ENCODE measurements at places on chromosomes 5 and 9.

GRCh38 chr9:32344551-32345182 lies 39.8 kb upstream of the ACO1 start:
- DNase-seq = no peak

DNA sequence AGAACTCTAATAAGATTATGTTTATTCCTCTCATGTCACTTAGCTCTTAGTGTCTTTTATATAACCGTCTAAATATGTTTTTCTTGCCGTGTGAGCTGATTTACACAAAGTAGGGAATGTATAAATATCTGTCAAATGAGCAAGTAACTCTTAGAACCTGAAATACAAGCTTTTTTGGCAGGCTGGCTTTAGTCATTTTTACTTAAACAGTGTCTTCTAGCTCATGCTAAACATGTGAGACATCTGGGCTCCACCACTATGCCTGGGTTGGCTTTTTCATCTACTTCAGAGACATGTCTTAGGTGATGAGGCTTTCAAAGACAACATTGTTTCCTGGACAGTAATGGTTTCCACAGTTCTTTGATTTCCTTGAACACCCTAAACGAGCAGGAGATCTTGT lies 137.2 kb upstream of the ZNF608 start:
- DNase-seq = no peak

- DNase-seq = no peak
Observed at GRCh38 chr5:43215073-43215631, 23.1 kb downstream of the NIM1K start.

DNA sequence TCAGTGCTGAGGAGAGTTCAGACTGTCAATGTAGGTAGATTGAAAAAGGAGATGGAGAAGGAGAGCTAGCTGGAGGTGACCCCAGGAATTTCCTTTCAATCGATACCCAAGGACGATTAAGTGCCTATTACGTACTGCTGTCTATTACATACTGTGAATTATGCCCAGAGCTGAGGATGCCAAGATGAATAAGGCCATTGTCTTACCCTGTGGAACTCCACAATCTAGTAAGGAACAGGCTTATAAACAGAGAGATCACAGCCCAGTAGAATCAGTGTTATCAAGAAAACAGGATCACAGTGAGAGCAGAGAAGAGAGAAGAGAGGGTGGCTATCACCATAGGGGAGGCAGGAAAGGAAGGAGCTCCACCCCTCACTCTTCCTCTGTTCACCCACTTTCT lies 54.1 kb upstream of the PDE8B start:
- no peak for DNase-seq

DNA sequence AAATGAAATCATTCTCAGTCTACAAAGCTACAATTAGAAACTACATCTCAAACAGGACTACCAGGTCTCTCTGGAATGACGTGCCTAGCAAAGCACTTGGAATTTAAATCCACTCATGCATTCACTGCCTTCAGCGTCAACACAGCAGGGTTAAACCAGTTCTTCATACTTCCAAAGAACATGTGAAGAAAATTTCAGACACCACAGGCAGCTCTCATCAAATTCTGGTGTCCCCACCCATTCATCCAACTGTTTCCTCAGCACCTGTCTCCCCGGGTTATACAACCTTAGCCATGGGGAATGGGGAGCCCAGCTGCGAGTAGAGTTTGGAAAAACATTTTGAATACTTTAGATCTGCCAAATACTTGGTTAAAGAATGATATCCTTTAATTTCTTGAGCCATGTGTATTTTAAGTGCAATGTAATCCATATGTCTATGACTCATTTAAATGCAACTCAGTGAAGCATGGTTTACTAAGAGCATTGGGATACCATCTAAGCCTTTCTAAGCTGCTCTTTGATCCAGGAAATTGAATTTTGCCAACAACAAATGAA lies 17.5 kb downstream of the ADAM19 start:
- DNase-seq = no peak

DNA sequence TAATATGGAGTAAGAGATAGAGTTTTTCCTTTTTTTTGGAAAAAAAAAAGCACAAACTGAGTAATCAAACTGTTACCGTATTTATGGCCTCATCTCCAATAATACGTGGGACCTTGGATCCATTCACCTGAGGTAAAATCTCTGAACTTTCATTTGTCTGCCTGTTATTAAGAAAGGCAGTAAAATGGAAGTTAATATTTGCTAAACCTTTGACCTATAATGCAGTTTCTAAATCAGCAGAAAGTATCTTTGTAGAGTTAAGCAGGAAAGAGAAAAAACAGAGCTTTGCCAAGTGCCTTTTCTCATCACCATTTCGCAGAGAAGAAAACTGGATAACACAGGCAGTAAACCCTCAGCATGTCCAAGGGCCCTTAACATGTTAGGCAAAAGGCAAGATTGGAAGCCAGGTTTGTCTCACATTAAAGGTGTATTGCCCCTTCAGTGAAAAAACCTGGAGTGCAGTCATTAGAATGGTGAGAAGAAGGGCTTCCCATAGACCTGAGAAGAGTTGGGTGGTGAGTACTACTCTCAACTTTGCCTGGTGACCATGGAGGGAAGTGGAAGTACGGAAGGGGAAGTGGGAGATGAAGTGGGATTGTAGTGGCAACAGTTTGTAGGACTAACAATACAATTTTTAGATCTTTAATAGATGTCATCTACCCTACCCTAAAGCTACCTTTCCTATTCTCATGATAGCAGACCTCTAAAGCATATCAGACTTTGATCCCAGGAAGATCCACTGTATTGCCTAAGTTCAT lies 65.4 kb upstream of the GRAMD2B start:
- no peak for DNase-seq

- DNase-seq = no peak
Observed at GRCh38 chr9:132243156-132244074, 81.6 kb downstream of the NTNG2 start.

DNA sequence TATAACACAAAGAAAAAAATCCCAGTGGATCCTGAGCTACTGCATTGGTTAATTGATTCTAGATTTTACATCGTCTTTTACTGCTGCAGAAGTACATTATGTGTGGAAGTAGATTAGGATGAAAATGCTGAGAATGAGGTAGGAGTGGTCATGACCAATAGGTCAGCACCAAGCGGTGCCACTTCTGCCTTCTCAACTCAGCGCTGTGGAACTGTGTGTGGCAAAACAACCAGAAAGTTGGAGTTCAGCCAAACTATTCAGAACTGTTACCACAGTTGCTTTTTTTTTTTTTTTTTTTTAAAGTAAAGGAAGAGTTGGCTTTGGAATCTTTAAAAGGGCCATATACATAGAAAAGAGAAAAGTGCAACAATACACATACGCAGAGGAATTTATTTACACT lies 24.2 kb downstream of the POU5F2 start:
- DNase-seq = no peak

DNA sequence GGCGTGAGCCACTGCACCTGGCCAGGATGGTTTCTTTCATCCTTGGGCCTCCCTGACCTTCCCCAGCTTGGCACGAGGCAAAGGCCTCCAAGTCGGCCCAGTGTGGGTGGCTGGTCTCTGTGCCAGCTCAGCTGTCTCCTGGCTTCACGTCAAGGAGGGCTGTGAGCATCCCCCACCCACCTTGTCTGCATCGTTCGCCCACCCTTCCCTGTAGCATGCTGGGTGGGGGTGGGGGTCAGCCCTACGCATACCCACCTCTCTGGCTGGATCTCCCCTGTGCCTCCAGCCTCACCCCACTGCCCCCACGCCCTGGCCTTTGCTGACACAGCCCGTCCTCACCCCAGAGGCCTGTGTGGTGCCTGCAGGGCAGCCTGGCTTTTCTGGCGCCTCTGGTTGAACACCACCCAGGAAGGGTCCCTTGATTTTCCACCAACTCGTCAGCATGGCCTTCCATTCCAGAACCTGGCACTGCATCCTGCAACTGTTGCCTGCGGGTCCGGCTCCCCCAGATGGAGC lies 8.8 kb upstream of the WDR5 start:
- no peak for DNase-seq

DNA sequence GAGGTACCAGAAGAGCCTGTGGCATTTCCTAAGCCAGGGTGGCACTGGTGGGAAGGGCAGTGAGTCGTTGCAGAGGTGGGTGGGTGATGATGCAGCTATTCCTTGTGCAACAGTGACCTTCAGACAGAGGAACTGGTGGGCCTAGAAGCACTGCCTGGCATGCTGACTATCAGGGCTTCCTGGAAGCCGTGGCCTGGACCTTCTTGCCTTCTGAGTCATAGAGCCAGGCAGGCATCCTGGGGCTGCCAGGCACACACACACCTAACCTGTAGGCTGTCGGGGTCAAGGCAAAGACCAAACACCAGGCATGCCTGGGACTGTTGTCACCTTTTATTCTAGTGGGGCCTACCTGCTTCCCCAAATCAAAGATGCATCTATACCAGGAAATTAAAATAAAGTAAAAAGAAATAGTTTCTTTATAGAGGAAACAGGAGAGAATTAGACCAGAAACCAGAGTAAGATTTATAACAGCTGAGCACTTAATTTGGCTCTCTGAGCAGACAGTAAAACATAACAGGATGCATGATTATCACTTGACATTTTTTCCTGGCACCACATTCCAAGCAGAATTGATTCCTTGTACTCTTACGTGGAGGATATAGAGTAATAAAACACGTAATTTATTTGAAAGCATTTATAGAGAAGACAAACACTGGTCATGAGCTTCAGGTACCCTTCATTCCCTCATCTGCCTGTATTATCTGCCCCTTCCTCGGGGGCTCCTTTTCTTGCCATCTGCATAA lies 25.1 kb downstream of the NANS start:
- no peak for DNase-seq

- DNase-seq = no peak
Observed at GRCh38 chr5:150066901-150067396, 19.4 kb downstream of the CSF1R start.
